Upper lobe of right lung (tissue), 1 donor: ENCODE measurements at places on chromosomes 11 and 22.

GRCh38 chr11:101008961-101009689 lies 120.5 kb downstream of the PGR start:
- no peak for DNase-seq

DNA sequence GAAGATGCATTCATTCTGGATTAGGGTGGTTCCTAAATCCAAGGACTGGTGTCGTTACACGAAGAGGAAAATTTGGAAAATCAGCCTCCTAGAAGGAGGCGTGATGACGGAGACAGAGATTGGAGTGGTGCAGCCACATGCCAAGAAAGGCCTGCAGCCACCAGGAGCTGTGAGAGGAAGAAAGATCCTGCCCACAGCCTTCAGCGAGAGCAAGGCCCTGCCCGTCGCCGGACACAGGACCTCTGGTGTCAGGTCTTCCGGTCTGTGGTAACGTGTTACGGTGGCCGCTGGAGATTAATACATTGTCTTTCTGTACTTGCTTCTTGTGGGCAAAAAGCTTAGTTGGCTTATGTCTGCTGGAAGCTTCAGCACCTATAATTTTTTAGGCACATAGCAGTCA lies 1045.8 kb downstream of the BRD1 start:
- DNase-seq = no peak

- DNase-seq = peak; percentile 84
Measured at GRCh38 chr22:39174498-39175352, 22.2 kb upstream of the CBX7 start.

DNA sequence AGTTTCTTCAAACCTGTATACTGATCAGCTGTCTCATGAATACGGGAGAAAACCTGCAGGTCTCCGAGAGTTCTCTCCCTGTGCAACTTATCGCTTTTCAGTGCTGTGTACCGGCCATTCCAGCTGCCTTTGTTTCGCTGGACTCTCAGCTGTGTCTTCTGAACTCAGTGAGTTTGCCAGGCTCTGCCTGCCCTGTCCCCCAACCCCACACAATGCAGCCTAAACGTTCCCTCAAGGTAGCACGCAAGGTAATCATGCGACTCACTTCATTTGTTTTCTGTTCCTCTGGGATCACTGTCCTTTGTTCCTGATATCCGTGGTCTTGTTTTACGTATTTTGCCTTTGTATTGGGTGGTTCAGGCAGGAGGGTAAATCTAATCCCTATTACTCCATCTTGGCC lies 13.5 kb downstream of the RBM7 start:
- no peak for DNase-seq

GRCh38 chr11:77141034-77141433 lies 13.0 kb downstream of the MYO7A start:
- DNase-seq = no peak

- DNase-seq = no peak
Measured at GRCh38 chr22:33745501-33745900, 174.8 kb downstream of the LARGE1 start.

- DNase-seq = no peak
Measured at GRCh38 chr11:58047818-58048217, 17.1 kb downstream of the OR6Q1 start.

GRCh38 chr11:2215561-2216399 lies 44.2 kb upstream of the TH start:
- DNase-seq = peak; percentile 51

GRCh38 chr22:25407859-25408229 lies 156.6 kb upstream of the GRK3 start:
- DNase-seq = peak; percentile 20

- no peak for DNase-seq
Measured at GRCh38 chr11:59556917-59557348, 45.6 kb downstream of the OR4D9 start.

DNA sequence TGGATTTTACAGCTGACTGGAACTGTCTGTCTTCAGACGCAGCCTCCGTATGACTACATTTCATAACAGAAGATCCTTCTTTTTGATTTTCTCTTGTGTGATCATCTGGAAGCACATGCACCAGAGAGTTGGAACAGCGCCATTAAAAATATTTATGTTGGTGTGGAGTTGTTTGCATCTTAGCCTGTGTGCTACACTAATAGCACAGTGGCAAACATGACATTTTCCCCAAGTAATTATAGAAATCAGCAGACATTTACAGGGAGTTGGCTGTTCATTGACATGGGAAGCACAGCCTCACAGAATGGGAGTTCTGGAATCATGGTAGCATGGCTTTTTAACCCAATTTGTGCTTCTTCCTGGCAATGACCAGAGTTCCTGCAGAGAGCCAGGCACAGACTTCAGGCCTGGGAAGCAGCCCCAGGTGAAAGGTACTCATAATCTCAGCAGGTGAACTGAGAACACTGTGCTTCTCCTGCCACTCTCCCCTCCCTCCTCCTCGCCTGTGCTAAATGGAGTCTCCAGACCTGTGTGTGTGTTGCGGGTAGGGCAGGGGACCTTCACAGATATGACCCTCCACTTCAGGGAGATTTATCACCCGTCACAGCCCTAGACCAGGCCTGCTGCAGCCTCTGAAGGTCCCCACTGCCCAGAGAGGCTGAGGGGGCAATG lies 82.8 kb upstream of the PLET1 start:
- DNase-seq = no peak

GRCh38 chr11:131422496-131422895 lies 52.1 kb downstream of the NTM start:
- DNase-seq = no peak

DNA sequence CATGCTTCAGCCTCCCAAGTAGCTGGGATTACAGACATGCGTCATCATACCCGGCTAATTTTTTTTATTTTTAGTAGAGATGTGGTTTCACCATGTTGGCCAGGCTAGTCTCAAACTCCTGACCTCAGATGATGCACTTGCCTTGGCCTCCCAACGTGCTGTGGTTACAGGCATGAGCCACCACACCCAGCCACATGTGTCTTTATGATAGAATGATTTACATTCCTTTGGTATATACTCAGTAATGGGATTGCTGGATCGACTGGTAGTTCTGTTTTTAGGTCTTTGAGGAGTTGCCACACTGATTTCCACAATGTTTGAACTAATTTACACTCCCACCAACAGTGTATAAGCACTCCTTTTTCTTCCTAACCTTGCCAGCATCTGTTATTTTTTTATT lies 276.2 kb downstream of the METTL15 start:
- no peak for DNase-seq

- peak; percentile 73 for DNase-seq
Measured at GRCh38 chr11:14905104-14906033, 13.3 kb upstream of the CYP2R1 start.

- DNase-seq = no peak
Measured at GRCh38 chr22:37163575-37164504, 14.1 kb upstream of the IL2RB start.

DNA sequence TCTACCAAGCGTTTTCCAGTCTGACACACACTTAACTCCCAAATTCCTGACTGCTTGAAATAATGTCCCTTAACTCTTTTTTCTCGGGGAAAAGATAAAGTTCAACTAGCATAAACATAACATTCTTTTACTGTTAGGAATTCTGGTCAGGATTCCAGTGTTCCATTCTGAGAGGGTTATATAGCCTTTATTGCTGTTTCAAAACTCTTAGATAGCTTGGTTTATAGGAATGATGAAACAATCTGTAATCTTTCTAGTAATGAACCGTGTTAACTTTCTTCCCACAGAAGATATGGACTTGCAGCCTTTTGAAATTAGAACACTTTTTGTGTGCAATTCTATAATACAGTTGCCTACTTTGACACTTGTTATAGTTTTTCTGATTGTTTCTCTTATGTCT lies 8.6 kb downstream of the REXO2 start:
- DNase-seq = no peak

- DNase-seq = no peak
Measured at GRCh38 chr11:84590106-84590505, 1037.0 kb downstream of the DLG2 start.

GRCh38 chr22:38153821-38154562 lies 27.6 kb downstream of the PLA2G6 start:
- DNase-seq = peak; percentile 27

DNA sequence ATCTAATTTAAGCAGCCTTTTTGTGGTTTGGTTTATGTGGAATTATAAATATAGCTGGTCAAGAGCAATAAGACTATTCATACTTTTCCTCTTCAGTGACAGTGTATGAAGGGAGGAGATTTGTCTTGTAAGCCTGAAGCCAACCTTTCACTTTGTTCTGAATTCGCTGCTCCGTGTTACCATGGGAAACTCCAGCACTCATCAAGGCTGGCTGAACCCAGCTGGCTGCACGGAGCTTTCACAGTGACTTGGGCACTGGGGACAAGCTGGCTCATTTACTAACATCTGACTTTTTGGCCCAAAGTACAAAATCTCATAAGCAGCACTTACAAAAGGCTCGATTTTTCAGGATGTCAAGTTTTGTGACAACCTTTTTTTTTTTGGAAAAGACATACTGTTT lies 120.4 kb upstream of the GRIA4 start:
- DNase-seq = no peak

- no peak for DNase-seq
Measured at GRCh38 chr11:116301141-116301540, 471.6 kb downstream of the BUD13 start.

DNA sequence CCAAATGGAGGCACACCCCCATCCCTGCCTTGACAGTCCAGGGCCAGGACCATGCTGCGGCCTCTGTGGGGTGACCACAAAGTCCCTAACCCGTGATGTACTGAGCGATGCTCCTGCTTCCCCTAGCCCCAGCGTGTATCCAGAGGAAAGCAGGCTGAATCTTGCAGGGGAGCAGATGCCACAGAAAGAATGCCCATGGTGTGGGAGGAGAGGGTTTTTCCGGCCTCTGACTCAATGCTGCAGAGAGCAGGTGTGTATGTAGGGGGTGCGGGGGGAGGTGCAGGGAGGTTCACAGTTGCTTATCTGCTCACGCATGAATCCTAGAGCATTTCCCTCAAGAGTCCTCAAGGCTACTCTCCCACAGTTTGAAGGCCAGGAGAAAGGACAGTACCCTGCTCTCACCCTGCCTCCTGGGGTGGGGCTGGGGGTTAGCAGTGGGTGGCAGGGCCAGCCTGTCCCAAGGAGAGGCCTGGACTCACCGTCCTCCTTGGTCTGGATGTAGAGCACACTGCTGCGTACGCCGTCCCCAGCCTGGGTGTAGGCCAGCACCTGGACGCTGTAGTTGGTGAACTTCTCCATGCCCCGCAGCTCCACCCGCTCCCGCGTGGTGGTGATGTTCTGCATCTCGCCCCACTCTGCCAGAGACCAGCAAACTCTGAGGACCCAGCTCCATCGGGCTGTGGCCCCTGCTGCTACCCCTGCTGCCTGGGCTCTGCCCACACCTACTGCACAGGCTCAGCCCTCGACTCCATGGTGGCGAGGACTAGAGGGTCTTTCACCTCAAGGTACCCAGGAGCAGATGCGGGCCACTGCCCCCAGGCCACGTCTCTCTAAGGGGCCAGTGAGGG lies 130.8 kb downstream of the CEP164 start:
- no peak for DNase-seq
